ENCODE measurements at places on chromosomes 4 and X.

DNA sequence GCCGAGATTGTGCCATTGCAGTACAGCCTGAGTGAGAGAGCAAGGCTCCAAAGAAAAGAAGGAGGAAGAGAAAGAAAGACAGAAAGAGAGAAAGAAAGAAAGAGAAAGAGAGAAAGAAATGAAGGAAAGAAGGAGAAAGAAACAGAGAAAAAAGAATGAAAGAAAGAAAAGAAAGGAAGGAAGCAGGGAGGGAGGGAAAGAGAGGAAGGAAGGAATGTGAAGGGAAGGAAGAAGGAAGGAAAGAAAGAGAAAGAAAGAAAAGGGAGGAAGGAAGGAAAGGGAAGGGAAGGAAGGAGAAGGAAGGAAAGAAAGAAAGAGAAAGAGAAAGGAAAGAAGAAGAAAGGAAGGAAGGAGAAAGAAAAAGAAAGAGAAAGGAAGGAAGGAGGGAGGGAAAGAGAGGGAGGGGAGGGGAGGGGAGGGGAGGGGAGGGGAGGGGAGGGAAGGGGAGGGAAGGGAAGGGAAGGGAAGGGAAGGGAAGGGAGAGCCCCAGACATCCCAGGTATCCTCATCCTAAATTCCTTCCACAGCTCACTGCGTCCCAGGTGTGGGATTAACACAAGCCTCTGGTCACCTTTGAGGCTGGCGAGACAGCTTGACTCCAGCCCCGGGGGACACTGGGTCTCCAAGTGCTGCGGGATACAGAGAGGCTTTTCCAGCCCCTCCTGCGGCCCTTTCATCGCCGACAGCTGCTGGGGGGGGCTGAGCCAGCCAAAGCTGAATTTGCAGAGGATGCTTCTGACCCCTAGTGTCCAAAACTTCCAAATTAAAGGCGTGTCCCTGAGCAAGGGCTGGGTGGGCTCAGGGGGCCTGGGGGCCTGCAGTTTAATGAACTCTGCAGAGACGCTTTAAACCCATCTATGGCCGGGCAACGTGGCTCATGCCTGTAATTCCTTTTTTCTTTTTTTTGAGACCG lies 24.2 kb upstream of the CSF2RA start:
- DNase-seq = no peak

GRCh38 chr4:81652069-81652478 lies 180.4 kb upstream of the RASGEF1B start:
- DNase-seq = no peak

GRCh38 chr4:168569931-168570276 lies 73.1 kb downstream of the PALLD start:
- DNase-seq = no peak

DNA sequence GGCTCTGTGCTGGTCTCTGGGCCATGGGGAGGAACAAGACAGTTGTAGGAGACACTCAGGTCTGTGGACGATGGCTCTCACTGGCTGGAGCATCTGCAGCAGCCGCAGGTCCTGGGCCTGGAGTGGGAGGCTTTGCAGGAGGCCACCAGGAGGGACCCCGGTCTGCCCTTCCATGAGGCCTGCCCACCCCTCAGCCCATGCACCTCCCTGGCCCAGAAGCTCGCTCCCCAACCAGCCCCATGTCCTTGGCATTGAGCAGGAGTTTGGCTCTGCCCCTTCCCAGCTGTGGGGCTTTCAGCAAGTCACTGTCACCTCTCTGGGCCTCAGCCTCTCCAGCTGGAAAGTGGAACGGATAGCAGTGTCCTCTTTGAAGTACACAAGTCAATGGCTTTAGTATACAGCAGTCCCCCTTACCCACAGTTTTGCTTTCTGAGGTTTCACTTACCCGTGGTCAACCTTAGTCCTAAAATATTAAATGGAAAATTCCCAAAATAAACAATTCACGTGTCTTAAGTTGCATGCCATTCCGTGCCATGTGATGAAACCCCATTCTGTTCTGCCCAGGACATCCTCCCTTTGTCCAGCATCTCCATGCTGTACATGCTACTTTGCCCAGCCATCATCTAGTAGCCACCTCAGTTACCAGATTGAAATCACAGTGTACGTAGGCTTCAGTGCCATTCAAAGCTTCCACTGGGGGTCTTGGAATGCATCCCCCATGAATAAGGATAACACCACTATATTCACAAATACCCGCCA lies 104.0 kb downstream of the CPZ start:
- no peak for DNase-seq

GRCh38 chr4:5992828-5993321 lies 25.4 kb downstream of the C4orf50 start:
- DNase-seq = no peak

- peak; percentile 66 for DNase-seq
Observed at GRCh38 chr4:2537011-2537830, 774 bp downstream of the FAM193A start.

GRCh38 chrX:13697455-13697854 lies 8.5 kb downstream of the RAB9A start:
- no peak for DNase-seq

DNA sequence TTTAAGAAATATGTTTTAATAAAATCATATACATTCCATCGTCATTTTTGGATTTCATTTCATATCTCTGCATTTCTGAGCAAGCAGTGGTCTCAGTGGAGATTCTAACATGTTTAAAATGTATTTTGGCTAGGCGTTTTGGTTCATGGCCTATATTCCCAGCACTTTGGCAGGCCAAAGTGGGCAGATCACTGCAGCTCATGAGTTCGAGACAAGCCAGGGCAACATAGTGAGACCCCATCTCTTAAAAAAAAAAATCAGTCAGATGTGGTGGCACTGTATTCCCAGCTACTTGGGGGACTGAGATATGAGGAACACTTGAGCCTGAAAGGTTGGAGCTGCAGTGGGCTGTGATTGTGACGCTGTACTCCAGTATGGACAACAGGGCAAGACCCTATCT lies 67.5 kb upstream of the RAB33B start:
- no peak for DNase-seq

DNA sequence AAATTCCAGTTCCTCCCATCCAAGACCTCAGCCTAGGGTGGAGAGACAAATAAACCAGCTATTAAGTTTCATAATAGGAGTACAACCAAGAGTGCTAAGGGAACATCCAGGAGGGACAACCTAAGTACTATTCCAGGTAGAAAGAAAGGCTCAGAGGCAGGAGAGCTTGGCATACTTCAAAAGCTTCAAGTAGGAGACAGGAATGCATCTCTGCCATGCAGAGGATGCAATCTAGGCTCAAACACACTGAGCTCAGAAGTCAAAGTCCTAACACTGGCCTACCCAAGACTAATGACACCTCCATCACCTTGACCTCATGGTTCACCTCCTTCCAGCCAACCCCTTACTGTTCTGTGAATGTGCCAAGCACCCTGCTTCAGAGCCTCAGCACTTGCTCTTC lies 8.1 kb downstream of the WDFY3 start:
- DNase-seq = no peak

GRCh38 chrX:94454606-94455005 lies 780.6 kb downstream of the FAM133A start:
- DNase-seq = no peak

- no peak for DNase-seq
Observed at GRCh38 chr4:151804086-151804630, 43.4 kb upstream of the GATB start.
